ENCODE measurements at places on chromosomes 2 and 18.

DNA sequence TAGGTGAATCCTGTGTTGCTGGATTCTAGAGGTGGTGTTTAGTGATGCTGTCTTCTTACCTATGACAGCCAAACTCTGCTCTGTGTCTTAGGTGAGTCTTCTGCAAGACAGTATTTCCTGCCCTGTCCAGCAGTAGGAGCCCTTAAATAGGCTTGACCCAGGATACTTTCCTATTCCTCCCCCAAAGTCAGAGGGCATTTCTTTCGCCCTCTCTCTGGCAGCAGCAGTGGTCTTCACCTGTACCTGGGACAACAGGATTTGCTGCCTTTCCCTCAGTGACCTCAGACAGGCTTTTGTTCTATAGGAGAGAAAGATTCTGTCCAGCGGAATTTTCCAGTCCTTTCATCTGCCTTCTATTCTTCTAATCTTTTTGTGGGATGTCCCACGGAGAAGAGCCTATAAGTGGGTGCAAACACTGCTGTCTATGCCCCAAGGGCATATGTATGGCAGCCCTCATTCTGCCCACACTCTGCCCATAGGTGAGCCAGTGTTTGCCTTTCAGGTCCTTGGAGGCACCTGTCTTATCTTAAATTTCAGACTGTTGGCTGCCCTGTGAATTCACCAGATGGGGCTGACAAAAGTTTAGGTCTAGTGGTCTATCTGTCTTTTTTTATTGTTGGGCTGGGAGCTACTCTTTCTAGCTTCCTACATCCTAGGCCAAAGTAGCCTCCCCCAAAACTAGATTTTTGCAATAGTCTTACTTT lies 177.3 kb upstream of the SPOPL start:
- DNase-seq: no peak

DNA sequence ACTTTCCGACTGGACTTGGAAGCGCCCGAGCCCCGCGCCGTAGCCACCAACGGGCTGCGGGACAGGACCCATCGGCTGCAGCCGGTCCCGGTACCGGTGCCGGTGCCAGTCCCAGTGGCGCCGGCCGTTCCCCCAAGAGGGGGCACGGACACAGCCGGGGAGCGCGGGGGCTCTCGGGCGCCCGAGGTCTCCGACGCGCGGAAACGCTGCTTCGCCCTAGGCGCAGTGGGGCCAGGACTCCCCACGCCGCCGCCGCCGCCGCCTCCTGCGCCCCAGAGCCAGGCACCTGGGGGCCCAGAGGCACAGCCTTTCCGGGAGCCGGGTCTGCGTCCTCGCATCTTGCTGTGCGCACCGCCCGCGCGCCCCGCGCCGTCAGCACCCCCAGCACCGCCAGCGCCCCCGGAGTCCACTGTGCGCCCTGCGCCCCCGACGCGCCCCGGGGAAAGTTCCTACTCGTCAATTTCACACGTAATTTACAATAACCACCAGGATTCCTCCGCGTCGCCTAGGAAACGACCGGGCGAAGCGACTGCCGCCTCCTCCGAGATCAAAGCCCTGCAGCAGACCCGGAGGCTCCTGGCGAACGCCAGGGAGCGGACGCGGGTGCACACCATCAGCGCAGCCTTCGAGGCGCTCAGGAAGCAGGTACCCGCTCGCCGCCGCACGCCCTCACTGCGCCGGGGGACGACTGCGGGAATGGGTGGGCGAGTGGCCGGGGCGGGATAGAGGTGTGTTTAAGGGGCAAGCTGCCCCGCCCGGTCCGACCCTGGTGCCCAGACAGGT lies 713 bp downstream of the ATOH8 start:
- DNase-seq: no peak

DNA sequence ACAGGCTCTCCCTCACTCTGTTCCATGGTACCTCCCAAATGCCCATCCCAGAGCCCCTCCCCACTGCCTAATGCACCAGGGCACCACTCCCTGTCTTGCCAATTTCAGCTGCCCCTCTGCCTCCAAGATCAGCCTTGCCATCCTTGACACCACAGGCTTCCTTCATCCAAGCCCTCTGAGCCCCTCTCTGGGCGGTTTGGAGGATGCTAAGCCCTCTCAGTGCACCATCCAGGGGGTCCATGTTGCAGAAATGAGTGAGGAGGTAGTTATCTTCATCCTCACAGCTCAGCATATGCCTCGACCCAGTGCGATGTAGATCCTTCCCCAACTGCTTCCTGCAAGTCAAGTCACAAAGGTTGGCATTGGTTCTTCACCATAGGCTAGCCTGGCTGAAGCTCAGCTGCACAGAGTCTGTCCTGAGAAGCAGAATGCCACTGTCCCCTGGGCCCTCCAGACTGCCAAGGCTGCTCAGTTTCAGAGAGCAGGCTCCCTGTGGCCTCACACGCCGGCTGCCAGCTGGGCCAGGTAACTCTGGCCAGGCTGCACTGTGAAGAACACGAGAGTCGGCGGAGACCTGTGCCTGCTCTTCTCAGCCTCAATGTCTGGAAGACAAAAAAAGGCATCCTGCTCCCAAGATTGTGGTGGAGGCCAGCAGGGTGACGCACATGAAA lies 9.9 kb upstream of the MAP3K2 start:
- no peak for DNase-seq

- no peak for DNase-seq
Measured at GRCh38 chr18:11366410-11366809, 217.0 kb upstream of the PIEZO2 start.

DNA sequence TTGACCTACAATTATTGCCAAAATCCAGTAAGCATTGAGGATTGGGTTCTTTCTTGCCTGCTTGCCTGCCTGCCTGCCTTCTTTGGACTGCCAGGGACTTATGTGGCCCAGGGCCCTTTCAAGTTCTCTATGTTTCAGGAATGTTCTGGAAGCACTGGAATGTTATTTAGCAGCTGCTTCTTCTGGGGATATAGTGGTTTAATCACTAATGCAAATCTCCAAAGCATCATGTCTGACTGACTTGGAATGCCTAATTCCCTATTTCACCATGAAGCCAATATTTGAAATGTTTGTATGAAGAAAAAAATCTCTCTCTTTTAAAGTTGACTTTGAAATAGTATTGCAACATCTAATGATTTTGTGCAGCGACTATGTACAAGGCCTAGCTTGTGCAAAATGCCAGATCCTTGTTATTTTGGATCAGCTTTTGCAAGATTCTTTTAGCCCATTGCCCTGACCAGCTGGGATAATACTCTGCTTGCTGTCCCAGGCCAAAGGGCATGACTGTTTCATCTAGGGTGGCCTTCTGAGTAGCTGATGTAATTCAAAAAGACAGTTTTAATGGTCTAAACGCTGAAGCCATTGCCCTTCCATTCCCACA lies 204.6 kb downstream of the RND3 start:
- DNase-seq: no peak

DNA sequence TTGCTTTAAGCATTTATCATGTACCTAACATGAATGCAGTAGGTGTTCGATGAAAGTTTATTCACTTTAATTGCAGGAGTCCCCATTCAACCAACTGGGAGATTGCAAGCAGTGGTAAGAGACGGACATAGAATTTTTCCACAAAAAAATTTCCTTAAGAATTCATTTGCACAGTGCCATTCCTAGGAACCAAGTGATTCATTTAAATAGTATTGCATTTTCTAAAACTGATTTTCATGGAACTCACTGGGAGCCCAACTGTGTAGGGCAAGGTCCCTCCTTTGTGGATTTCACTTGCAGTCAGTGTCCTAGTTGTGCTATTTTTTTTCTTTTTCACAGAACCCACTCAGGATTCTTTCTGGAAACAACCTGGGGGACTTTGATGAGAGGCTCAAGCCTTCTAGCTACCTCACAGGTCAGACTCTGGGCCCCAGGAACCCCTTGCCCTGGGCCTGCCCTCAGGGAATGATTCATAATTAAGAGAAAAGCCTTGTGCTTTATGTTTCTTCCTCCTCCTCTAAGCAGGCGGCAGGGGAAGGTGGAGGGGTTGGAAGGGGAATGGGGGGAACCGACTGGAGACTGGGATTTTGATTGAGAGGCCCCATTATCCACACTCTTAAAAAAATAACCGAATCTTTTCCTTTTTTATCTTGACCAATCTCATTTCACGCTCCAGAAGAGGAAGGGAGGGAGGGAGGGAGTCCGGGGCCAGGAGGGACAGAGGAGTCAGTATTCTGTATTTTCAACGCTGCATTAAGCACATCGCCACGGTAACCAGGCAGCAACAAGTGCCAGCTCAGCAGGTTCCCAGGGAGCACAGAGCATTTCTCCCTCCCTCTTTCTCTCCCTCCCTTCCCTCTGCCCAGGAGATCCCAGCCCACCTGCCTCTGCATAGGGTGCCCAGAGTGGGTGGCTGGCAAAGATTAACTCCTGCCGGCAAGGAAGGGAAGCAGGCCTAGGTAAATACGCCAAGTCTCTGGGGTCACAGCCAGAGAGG lies 51.8 kb downstream of the PSD4 start:
- no peak for DNase-seq

DNA sequence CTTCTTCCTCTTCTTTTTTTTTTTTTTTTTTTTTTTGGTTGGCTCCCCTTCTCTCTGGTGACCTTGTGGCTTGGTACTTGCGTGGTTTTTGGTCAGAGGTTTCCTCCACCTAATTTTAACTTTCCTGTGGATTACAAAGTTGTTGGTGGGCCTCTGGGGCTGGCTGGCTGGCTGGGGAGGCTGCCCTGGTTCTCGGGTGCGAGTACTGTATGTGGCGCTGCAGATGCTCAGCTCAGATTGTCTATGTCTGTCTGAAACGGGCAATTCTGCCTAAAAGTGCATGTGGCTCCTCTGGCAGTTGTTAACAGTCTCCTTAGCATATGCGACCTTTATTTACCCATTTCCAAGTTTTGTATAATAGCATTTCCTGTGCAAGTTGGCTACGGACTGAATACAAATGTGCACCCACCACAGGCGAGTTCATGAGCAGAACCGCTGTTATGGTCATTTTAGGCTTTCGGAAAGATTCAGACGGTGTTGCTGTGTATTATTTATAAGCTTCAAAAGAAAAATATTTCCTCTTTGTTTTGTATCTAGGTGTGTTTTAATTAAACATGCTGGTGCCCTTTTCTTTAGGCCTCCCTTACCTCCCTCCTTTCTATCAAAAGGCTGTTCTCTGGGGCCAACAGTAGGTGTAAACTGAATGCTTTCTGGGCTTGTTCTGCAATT lies 4.4 kb downstream of the TBR1 start:
- DNase-seq: no peak

DNA sequence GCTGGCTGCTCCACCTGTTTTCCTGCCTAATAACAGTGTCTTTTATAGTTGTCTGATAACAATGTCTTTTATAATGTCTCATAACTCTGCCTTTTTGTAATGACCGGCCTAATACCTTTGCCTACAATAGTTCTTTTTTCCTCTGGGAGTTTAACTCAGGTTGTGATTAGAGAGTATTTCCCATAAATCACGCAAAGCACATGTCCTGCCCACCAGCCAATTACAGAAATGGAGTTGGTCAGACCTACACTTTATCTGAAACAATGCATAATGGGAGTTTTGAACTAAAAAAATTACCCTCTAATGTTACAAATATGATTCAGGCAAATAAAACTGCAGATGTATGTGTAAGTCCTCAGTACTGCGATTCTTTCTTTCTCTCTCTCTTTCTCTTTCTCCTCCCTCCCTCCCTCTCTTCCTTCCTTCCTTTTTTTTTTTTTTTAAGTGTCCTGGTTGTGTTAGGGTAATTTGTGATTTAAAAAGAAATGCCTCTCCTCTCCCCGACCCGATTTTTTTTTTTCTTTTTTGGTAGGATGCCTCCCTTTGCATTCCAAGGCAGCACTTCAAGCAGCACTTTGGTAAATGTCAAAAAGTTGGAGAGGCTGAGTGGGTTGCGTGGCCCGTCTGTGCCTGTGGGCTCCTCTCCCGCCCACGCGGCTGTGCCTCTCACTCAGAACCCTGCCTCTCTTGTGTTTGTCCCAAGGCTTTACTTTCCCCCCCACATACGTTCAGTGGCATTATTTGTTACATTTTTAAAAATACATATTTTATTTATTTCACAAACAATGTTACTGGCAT lies 147.3 kb downstream of the AGAP1 start:
- no peak for DNase-seq

DNA sequence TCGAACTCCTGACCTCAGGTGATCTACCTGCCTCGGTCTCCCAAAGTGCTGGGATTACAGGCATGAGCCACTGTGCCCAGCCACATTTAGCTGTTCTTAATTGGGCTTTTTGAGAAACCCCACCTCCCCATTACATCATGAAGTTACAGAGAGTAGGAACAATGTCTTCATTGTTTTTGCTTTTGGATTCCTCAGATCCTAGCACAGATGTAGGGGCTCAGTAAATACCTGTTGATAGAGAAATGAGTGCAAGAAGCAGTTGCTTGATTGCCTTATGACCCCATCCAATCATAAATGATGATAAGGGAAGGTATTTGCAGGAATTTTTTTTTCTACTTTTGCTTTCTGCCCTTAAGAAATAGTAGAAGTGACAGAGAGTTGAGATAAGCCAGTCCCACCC lies 25.4 kb downstream of the GREB1L start:
- DNase-seq: no peak

DNA sequence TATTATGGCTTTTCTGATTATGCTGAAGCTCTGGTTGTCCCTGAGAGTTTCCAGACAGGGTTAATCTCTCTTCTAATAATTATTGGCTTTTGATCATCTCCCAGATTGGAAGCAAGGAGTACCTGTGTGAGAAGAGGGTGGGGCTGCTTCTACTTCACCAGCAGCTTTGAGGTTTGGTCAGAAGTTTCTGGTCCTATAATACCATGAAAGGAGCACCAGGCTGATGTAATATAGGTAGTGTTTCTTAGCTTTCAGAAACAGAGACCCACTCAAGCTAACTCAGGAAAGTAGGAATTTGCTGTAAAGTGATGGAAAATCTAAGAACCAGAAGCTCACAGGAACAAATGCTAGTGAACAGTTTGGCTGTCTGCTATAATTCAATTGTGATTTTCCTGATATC lies 57.6 kb downstream of the SGPP2 start:
- DNase-seq: no peak

DNA sequence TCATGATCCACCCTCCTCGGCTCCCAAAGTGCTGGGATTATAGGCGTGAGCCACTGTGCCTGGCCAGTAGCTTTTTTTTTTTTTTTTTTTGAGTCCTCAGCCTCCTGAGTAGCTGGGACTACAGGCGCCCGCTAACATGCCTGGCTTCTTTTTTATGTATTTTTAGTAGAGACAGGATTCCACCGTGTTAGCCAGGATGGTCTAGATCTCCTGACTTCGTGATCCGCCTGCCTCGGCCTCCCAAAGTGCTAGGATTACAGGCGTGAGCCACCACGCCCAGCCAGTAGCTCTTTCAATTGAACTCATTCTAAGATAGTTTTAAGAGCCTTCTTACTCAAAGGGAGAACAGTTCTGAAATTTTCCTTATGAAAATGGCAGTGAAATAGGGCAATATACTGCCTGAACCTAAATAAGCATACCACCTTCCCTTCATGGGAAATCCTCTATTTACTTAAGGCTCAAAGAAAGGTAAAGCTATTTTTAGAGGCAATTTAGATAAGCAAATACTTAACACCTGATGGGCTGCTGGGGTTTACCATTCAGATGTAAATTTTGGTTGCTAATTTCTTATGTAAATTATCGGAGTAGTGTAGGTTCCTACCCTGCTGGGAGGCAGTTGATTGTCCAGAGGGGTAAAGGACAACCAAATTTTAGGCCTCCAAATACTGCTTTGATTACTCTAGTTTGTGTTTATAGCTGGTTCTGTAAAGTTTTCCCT lies 144.7 kb downstream of the GREB1L start:
- no peak for DNase-seq
